ENCODE measurements at places on chromosomes 7 and 10. TPM values are rescaled to one million over a fixed set of nuclear protein-coding genes. Genes with fewer than 3 reads are reported as not detected.

- peaks cover 23% of the 10 kb centered on the region for H3K27me3 ChIP-seq
- peaks cover 6% of the 10 kb centered on the region for H3K4me1 ChIP-seq
- H3K27ac ChIP-seq: no peak overlapping the region
- no peaks in the 10 kb centered on the region for H3K36me3 ChIP-seq
Measured at GRCh38 chr10:50260791-50261281, 9.5 kb upstream of the ASAH2 start.

GRCh38 chr7:65265933-65266519, 107.6 kb upstream of the ZNF92 start:
- H3K27ac ChIP-seq: no peak overlapping the region
- H3K4me1 ChIP-seq: peaks cover 6% of the 10 kb centered on the region
- no peaks in the 10 kb centered on the region for H3K36me3 ChIP-seq
- peaks cover 24% of the 10 kb centered on the region for H3K27me3 ChIP-seq
- DNase-seq: no peak

DNA sequence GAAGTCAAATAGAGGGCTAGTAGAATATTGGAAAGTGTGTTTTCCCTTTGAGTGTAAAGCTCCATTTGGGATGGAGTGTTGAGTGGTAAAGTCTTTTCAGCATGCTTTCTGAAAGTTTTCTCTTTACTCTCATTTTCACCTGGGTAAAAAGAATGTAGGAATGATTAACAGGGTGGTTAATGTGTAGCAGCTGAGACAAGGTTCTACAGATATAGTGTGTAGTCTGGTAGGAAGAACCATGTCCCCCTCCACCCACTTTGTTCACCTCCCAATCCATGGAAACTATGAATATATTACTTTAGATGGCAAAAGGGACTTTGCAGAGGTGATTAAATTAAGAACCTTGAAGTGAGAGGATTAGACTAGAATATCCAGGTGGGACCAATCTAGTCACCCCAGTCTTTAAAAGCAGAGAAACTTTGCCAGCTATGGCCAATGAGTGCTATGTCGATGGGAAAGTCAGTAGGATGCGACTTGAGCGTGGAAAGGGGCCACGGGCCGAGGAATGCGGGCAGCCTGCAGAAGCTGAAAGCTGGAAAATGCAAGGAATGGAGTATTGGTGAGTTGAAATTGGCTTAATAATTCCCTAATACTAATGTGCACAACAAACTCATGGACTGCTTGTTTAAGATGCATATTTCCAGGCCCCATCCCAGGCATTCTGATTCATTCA, 166.3 kb upstream of the AHR start:
- H3K36me3 ChIP-seq: no peaks in the 10 kb centered on the region
- peaks cover 37% of the 10 kb centered on the region for H3K4me1 ChIP-seq
- H3K27ac ChIP-seq: no peak overlapping the region

Gene MYPN
- not detected for total RNA-seq

DNA sequence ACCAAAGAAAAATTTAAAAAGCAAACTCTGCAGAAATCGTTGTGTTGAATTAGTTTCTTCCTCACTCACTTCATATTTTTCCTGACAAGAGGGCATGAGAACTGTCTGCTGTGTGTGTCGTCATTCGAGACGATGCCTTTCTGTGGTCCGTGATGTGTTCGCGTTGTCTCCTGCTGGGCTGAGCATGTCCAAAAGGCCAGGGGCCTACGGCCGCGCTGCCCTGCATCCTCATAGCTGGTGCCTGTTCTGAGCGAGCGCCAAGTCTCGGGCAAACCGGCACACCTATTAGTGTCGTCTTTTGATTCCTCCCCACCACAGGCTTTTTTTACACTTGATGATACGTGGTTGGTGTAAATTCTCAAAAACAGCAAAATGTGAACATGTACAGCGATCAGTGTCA, 27.4 kb downstream of the WDR37 start:
- H3K4me1 ChIP-seq: peaks cover 7% of the 10 kb centered on the region
- H3K36me3 ChIP-seq: peaks cover 45% of the 10 kb centered on the region
- H3K4me3 ChIP-seq: no peak overlapping the region
- H3K27ac ChIP-seq: no peak overlapping the region

DNA sequence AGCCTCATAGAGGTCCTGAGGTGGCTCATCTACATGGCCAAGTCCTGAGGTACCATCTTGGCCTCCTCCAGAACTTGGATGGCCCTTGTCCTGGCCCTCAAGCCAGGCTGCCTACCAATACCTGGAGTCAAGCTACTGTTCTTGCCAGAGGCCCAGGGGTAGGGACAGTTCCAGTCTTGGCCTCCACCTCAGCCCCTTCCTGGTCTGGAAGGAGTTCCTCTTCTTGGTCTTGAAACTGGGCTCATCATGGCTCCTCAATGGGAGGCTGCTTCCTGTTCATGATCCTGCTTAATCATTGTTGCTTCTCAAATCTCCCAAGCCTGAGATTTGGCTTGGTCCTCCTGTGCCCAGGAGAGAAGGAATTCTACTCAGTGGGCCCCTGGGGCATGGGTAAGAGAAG, 3.9 kb downstream of the HPS6 start:
- no peak for DNase-seq
- no peak overlapping the region for H3K4me3 ChIP-seq
- peaks cover 20% of the 10 kb centered on the region for H3K4me1 ChIP-seq
- peak overlapping the region; percentile 51 for H3K27ac ChIP-seq
- no peaks in the 10 kb centered on the region for H3K27me3 ChIP-seq

Gene CLCN1
- 0.07 TPM for total RNA-seq

Gene CPA1
- total RNA-seq: not detected

Gene SMNDC1
- total RNA-seq: 44.2 TPM

DNA sequence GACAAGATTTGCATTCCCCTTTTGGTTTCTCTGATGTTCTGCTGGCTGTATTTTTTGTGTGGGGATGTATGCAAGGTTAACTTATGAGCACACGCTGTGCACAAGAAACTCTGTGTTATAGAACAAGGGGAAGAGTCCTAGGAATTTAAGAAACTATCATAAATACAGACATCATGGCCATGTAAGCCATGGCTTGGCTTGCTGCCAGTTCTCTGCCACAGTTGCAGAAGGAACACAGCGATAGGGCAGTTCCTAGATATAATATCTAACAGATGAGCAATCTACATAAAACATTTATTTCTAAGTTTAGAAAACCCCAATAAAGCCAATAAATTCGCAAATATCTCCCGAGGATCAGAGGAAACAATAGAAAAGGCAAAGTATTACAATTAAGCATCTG, 153.3 kb downstream of the LRRTM3 start:
- no peak overlapping the region for H3K27ac ChIP-seq
- H3K4me1 ChIP-seq: no peaks in the 10 kb centered on the region
- H3K27me3 ChIP-seq: peaks cover 4% of the 10 kb centered on the region
- no peaks in the 10 kb centered on the region for H3K36me3 ChIP-seq

DNA sequence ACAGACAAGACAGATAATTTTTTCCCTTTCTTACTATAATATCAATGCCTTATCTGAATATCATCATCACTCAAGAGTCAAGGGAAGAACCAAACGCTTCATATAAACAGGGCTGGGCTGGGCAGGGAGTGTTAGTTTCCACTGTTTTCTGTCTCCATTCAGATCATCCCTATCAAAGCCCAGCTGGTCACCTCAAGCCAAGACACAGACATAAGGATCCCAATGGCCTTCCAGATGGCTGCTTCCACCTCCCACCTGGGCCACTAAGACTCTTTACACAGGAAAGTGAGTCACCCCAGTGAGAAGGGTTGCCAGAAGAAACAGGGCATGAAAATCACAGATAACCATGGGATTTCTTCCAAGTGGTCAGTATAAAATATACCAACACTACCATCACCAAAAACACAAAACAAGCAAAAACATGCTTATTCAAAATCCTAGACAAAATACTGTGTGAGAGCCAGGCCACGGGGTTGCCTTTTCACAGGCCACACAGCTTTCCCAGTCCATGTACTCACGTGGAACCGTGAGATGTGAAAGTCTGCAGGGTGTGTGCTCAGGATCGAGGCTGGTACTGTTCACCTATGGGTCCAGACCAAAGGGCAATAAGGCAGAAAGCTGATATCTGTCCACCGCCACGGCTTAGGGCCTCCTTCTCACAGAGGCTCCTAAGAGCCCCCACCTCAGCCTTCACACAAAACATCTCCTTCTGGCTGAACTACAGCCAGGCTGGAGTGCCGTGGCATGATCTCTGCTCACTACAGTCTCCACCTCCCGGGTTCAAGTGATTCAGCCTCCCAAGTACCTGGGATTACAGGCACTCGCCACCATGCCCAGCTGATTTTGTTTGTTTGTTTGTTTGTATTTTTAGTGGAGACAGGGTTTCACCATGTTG, 5.7 kb downstream of the PRSS1 start:
- no peak overlapping the region for H3K27ac ChIP-seq
- H3K4me3 ChIP-seq: no peak overlapping the region
- H3K36me3 ChIP-seq: no peaks in the 10 kb centered on the region
- H3K4me1 ChIP-seq: no peaks in the 10 kb centered on the region

Gene OPALIN
- not detected for total RNA-seq

GRCh38 chr10:103265717-103266329, 11.1 kb upstream of the INA start:
- H3K4me3 ChIP-seq: no peak overlapping the region
- H3K36me3 ChIP-seq: peaks cover under 1% of the 10 kb centered on the region
- peaks cover 4% of the 10 kb centered on the region for H3K4me1 ChIP-seq
- H3K27ac ChIP-seq: no peak overlapping the region
- peaks cover 34% of the 10 kb centered on the region for H3K27me3 ChIP-seq

GRCh38 chr10:61592581-61592980, 70.1 kb upstream of the CABCOCO1 start:
- H3K36me3 ChIP-seq: no peaks in the 10 kb centered on the region
- peak; percentile 18 for DNase-seq
- no peaks in the 10 kb centered on the region for H3K4me1 ChIP-seq
- no peak overlapping the region for H3K4me3 ChIP-seq

GRCh38 chr10:100038561-100039071, 28.9 kb upstream of the DNMBP start:
- no peak overlapping the region for H3K4me3 ChIP-seq
- H3K27me3 ChIP-seq: no peaks in the 10 kb centered on the region
- H3K27ac ChIP-seq: no peak overlapping the region
- DNase-seq: no peak

DNA sequence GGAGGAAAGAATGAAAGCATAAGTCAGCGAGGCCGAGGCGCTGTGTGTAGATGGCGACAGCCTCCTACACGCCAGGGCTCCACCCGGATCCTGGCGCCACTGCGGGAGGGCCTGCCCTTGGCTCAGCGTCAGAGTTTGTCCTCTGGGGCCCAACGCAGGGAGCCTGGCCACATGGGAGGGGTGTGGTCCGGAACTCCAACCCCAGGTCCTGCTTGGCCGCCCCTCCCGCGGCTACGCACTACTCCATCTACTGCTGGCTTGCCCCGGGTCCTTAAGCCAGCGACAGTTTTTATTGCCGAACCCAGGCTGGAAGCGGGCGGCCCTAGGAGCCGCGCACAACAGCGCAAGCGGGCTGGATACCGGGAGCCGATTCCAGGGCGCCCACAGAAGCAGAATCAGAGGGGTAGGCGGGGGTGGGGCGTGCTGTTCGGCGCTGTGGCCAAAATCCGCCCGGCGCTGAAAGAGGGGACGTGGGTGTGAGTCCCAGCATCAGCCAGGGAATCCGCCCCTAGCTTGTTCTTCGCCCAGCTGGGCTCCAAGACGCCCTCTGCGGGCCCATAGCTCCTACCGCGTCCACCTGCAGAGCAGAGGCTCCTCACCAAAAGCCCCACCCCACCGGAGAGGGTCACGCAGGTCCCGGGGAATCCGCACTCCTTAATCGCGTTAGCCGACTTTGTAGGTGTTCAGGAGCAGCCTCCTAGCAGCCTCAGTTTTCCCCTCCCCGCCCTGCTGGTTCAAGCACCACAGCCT, 4.5 kb downstream of the KAZALD1 start:
- H3K36me3 ChIP-seq: no peaks in the 10 kb centered on the region
- H3K4me3 ChIP-seq: peak overlapping the region; percentile 43
- DNase-seq: peak; percentile 72
- no peak overlapping the region for H3K27ac ChIP-seq

DNA sequence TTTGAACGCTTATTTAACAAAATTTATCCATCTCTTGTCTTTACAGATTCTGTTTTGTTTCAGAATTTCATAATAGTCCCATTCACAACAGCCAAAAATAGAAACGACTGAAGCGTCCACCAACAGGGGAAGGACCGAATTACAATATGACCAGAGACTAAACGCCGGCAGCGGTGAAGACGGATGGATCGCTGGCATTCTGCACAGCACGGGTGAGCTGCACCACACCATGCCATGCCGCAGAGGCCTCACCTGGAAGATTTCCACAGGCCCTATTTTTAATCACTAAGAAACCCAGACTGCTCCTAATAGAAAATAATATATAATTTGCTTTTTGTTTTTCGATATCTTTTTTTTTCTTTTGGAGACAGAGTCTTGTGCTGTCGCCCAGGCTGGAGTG, 91.0 kb downstream of the ELFN1 start:
- peaks cover 2% of the 10 kb centered on the region for H3K36me3 ChIP-seq
- H3K4me1 ChIP-seq: no peaks in the 10 kb centered on the region
- peaks cover 4% of the 10 kb centered on the region for H3K27me3 ChIP-seq
- no peak for DNase-seq
- no peak overlapping the region for H3K27ac ChIP-seq

All from activated CD4-positive, alpha-beta T cell treated with anti-CD3 and anti-CD28 coated beads for 36 hours (primary cell).